Fibroblast of skin of scalp (primary cell): ENCODE measurements at places on chromosomes 5 and 9.

DNA sequence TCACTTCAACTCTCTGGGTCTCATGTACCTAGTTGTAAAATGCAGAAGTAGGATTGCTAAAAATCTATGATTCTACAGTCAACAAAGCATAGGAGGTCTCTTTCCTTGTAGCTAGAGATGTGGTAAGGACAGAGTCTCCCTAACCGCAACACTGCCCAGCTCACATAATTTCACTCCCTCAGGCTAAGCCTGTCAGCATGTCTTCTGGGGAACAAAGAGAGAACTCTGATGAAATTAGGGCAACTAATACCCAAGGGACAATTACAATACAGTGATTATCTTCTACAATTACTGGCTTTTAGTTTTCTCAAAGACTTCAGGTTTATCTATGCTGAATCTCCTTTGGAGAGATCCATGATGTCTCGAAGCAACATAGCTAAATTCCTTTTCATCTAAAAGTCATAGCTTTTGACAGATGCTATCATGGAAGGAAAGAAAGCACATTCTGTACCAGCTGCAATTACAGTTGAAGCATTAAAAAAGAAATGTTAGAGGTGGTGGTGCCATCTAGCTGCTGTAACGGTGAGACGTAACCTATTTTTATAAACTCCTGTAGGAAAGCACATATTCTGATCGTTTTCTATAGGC, 141.1 kb upstream of the TARS1 start:
- peak; percentile 73 for DNase-seq

DNA sequence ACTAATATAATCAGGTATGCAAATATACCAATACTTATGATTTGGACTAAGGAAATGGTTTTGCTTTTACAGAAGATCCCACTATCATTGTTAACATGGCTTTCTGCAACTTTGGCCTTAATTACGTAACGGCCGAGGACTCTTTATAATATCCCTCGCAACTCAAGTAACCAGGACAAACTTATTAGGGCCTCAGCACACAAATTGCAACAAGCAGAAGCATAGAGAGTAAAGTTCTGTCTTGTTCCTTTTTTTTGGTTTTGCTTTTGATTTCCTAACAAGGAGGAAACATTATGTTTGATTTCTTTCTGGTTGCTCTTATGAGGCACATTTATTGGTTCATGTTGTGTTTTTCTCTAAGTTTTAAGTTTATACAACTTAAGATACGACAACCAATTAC, 60.4 kb downstream of the RORB start:
- no peak for DNase-seq

DNA sequence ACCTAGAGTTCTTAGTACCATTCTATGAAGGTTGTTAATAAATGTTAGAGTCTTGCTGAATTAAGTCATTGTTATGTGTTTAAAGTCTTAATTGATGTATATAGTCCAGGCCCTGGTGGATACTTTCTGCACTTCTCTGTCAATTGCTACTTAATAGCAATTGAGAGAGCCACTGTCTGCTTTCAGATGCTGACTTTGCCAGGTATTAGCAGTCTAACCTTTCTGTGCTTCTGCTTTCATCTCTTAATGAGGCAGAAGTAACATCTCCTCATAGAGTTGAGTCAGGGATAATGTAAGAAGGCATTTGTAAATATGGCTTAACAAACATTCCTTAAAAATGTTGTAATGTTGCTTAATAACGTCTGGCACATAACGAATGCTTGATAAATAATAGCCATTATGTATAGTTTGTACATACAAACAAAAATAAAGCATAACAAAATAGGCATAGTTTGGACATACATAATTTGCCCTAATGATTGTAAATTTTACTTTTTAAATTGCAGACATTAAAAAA, 28.3 kb downstream of the RASGRF2 start:
- no peak for DNase-seq

DNA sequence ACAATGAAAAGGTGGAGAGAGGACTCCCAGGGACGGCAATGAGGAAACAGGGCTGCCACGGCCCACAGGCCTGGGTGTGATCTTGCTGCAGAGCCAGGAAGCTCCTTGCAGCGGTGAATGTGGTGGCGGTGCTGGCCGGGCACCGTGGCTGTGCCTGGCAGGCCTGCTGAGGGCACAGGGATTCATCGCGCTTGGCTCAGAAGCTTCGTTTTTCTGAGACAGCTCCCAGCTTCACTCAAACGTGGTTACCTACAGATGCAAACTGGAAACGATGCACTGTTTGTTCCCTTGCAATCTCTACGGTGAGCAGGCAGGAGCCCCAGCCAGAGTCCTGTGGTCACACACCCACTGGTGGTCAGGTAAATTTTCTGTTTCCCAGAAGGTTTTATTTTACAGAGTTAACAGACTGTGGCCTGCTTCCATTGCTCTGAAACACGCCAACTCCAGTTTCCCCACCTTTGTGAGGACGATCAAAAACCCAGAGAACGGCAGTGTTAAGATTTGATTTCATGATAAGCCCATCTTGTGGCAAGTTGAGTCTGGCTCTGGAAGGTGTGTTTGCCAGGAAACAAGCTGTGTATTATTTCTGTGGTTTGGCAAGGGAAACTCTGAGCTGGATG, 183.9 kb downstream of the AUH start:
- DNase-seq = no peak

- no peak for DNase-seq
These were observed 250.3 kb downstream of the SEC61B start for GRCh38 chr9:99472240-99472915.

- no peak for DNase-seq
These were observed 174.7 kb upstream of the CDH12 start for GRCh38 chr5:23027830-23028229.

- DNase-seq = no peak
These were observed 17.7 kb downstream of the MLLT3 start for GRCh38 chr9:20604562-20604961.

- DNase-seq = no peak
These were observed 240.6 kb downstream of the TRIM32 start for GRCh38 chr9:116927726-116928125.

DNA sequence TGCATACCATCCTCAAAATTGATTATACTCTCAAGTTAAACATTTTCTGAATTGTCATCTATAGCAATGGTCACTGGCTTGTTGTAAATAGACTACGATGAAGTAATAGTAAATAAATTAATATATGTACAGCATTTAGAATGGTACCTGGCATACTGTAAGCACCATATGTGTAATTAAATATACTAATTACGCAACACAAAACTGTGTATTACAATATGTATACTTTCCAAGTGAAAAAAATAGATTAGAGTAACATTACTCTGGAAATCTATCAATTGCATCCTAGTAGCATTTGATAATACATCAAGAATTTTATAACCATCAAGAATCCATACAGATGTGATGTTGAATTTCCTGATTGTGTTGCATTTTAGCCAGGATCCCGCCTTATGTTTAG, 17.2 kb upstream of the ROR2 start:
- DNase-seq = no peak

DNA sequence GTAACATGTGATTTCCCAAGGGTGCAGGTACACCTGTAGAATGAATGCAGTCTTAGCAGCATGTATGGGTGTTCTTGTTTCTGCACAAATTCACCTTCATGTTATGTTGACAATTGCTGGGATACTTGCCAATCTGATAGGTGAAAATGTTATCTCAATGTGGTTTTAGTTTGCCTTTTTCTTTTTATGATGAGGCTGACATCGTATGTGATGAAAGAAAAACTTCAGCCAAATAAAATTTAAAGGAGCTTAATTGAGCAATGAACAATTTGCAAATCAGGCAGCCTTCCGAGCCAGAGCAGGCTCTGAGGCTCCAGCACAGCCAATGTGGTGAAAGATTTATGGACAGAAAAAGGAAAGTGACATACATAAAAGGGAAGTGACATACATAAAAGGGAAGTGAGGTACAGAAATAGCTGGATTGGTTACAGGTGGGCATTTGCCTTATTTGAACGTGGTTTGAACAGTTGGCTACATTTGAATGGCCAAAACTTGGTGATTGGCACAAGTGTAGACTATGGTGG, 10.5 kb downstream of the TAL2 start:
- DNase-seq = no peak

- DNase-seq = no peak
These were observed 52.9 kb upstream of the CDH18 start for GRCh38 chr5:20040901-20041300.

- no peak for DNase-seq
These were observed 17.1 kb downstream of the LVRN start for GRCh38 chr5:115979201-115980041.

DNA sequence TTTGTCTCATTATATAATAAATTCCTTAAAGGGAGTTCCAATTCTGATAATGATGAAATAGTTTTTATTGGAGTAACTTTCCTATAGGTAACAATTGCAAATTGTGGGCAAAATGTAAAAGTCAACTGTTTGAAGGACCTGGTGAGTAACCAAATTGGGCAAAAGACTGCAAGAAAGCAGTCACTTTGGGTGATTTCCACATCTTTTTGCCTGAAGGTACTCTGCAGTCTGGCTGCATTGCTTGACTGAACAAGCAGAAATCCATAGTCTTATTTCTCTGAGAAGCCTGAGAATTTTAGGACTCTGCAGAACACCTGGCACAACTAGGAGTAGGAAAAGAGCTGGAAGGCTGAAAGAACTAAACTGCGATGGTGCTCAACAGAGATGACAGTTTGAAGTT, 114.9 kb downstream of the HOMER1 start:
- no peak for DNase-seq

DNA sequence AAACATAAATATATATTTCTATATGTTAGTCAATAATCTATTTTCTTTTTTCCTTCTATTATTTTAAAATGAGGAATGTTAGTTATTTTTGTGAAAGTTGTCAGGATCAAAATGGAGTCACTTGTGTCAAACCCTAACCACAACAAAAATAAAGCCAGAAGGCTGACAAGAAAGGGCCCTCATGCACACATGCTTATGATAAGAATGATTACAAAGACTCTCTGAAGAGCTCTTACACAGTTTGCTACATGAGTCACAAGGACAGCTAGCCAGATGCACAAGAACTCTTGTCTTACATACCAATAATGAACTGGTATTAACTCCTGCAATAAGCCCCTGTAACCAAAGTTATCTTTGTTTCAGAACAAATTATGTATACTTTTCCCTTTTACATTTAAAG, 64.7 kb downstream of the GGTA1 start:
- DNase-seq = peak; percentile 53

GRCh38 chr9:106621313-106622163, 241.4 kb upstream of the ZNF462 start:
- peak; percentile 44 for DNase-seq

GRCh38 chr9:109408759-109409462, 88.1 kb upstream of the EPB41L4B start:
- DNase-seq = no peak

DNA sequence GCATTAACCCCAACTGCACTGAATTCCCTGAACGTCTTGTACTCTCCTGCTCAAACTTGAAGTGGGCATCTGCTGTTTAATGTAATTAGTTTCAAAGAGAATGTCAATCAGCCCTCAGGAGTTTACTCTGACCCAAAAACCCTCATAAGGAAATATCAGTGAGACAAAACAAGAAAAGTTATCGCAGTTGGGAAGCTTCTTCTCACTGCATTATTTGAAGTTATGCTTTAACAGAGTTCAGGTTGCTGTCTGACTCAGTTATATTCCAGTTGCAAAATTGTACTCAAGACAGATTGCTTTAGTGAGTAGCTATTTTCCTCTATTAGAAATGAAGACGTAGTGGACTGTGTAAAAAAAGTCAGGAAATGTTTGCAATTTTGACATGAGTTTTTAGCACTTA, 52.1 kb downstream of the PPIC start:
- no peak for DNase-seq

DNA sequence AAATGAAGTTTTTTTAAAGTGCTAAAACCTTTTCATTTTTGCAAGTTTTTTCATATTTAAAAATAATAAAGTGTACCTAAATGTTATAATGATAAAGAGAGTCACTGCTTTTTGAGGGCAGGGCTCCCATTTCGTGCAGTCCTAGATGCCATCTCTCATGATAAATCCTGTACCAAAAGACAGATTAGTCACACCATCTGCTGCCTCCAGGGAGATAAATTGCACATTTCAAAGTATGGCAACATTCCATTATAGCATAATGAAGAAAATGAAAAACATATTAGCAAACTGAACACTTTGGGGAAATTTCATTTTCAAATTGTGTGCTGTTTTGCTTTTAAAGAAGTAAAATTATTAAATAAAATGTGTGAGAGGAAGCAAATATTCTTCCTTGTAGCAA, 257.2 kb downstream of the KIAA0825 start:
- DNase-seq = peak; percentile 35

GRCh38 chr5:111641533-111642233, 115.3 kb downstream of the NREP start:
- DNase-seq = peak; percentile 72

DNA sequence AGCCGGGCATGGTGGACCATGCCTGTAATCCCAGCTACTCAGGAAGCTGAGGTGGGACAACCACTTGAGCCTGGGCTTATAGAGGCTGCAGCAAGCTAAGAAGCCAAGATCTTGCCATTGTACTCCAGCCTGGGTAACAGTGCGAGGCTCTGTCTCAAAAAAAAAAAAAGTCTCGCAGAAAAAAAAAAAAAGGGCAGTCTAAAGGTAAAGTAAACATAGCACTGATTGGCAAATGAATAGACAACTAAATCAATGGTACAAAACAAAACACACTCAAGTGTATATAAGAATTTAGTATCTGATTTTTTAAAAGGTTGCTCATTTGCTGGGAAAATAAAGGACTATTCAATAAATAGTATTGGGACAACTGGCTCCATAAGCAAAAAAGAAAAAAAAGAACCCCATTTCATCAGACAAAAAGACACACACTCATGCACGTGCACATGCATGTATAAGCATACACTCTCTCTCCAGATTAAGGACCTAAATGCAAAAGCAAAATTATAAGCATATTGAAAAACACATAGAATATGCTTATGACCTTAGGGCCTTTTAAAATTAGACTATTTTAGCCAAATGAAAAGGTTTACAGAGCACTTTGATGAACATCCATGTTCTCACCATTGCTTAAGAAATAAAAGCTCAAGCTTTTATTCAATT, 5.7 kb downstream of the IL6ST start:
- no peak for DNase-seq

- no peak for DNase-seq
These were observed 29.1 kb downstream of the DAP start for GRCh38 chr5:10731913-10732312.

GRCh38 chr5:14996997-14997396, 125.4 kb upstream of the ANKH start:
- DNase-seq = no peak

DNA sequence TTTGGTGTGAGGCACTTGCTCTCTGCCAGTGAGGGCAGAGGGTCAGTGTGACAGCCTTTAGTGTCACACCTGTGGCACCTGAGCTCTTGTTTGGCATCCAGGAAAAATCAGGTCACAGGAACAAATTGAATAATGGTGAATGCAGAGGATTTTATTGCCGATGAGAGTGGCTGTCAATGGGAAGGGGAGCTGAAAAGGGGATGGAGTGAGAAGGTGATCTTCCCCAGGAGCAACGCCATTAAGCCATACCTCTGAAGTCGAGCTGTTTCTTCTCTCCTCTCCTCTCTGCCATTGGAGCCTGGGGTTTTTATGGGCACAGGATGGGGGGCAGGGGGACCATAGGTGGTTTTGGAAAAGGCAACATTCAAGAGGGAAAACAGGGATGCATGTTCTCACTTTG, 2.4 kb upstream of the HSD17B4 start:
- no peak for DNase-seq

- no peak for DNase-seq
These were observed 20.4 kb upstream of the BRD3 start for GRCh38 chr9:134088063-134088725.
